ENCODE measurements at places on chromosomes 5 and 9. TPM values are rescaled to one million over a fixed set of nuclear protein-coding genes. Genes with fewer than 3 reads are reported as not detected.

ANKRD18A gene
- total RNA-seq = not detected

- peak; percentile 58 for DNase-seq
Measured at GRCh38 chr9:15505921-15506320, 4.8 kb downstream of the PSIP1 start.

DNA sequence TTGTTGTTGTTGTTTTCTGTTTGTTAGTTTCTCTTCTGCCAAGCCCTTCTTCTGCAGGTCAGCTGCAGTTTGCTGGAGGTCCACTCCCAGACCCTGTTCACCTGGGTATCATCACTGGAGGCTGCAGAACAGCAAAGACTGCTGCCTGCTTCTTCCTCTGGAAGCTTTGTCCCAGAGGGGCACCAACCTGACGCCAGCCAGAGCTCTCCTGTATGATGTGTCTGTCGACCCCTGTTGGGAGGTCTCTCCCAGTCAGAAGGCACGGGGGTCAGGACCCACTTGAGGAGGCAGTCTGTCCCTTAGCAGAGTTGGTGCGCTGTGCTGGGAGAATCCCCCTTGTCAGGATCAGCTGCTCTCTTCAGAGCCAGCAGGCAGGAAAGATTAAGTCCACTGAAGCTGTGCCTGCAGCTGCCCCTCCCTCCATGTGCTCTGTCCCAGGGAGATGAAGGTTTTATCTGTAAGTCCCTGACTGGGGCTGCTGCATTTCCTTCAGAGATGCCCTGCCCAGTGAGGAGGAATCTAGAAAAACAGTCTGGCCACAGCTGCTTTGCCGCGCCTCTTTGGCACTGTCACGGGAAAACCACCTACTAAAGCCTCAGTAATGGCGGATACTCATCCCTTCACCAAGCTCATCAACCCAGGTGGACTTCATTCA lies 299.2 kb downstream of the EDIL3 start:
- DNase-seq = no peak

DNA sequence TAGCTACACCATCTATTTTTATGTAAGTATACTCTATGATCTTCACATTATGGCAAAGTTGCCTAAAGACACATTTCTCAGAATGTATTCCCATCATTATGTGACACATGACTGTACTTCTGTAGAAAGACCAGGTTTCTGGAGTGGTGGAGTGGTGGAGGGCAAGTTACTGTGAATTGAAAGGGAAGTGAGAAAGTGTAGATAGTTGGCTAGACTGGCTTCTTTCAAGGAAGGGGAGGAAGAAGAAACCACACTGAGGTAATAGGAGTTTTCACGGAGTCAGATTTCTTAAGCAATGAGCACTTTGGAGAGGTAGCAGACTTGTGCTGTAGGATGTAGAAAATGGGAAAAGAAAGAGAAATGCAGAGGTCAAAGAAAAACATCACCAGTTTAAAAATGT lies 50.9 kb upstream of the EQTN start:
- DNase-seq = no peak

DNA sequence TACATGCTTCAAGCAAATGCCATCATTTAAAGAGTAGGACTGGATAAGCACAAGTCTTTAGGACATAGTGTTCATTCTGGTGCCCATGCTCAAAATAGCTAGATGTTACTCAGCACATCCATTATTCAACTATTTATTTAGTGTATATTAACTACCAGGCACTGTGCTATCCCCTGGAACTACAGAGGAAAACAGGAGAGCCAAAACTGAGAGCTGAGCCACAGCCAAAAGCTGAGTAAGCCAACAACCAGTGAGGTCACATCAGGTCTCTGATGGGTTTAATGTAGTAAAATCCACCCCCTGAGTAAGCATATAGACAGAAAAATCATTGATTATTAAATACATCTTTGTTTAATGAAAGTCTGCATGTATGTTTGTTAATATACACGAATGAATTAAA lies 469.3 kb upstream of the DMAC1 start:
- no peak for DNase-seq

DNA sequence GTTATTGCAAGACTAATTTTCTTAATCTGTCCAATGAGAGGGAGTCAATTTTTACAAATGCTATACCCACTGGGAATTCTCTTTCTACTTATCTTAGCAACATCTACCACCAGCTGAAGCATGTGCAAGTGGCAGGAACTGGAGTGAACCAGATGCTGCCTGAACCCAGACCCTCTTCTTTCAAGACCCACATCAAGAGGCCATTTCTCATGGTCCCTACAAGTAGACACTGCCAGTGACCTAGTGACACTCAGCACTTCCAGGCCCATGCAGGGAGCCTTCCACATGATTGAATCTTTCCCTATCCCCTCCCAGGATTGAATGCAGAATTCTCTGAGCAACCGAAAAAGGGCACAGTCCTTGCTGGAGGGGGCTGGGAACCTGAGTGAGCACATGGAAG lies 148.2 kb upstream of the ADAMTS16 start:
- no peak for DNase-seq

- no peak for DNase-seq
Measured at GRCh38 chr9:134293611-134294152, 32.6 kb upstream of the RXRA start.

Measured in Karpas-422 (cell line).